ENCODE measurements at places on chromosomes 1 and 21. TPM values are rescaled to one million over a fixed set of nuclear protein-coding genes. Genes with fewer than 3 reads are reported as not detected.

The ZSWIM5 gene
- total RNA-seq = 0.56 TPM

The RHD gene
- not detected for total RNA-seq

The SPATA45 gene
- total RNA-seq = not detected

The KIF2C gene
- total RNA-seq = 36.2 TPM

The VSIG8 gene
- total RNA-seq = not detected

The IFI6 gene
- total RNA-seq = 13.0 TPM

The SAMSN1 gene
- total RNA-seq = not detected

The ATP5PB gene
- total RNA-seq = 250 TPM

The ETV3L gene
- not detected for total RNA-seq

The CYP4X1 gene
- not detected for total RNA-seq

The ANKRD35 gene
- total RNA-seq = not detected

The OR2L2 gene
- not detected for total RNA-seq

The S100A7A gene
- total RNA-seq = not detected

The PRRX1 gene
- total RNA-seq = 0.02 TPM

The FCER1A gene
- total RNA-seq = not detected

The PLA2G2A gene
- total RNA-seq = not detected

The U2AF1 gene
- total RNA-seq = 72.5 TPM

The OR10J1 gene
- not detected for total RNA-seq

The SERTAD4 gene
- 0.46 TPM for total RNA-seq
